ENCODE measurements at places on chromosomes 6 and 20.
A peak's percentile ranks its signal among the peaks of the same experiment; 100 is the strongest.

DNA sequence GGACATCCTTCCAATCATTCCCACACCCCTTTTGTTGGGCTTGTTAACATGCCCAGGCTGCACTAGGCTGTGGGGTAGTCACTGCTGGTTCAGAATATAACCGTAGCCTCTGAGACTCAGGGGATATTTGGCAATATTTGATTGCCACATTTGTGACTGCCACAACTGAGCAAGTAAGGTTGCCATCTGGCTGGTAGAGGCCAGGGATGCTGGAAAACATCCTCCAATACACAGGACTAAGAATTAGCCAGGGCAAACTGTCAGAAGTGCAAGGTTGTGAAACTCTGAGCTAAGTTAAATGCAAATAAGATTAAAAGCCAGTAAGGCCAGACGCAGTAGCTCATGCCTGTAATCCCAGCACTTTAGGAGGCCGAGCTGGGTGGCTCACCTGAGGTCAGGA lies 112.0 kb downstream of the ZMYND8 start:
- no peak for DNase-seq

- DNase-seq: no peak
Observed at GRCh38 chr6:190596-191395, 101.5 kb upstream of the DUSP22 start.

DNA sequence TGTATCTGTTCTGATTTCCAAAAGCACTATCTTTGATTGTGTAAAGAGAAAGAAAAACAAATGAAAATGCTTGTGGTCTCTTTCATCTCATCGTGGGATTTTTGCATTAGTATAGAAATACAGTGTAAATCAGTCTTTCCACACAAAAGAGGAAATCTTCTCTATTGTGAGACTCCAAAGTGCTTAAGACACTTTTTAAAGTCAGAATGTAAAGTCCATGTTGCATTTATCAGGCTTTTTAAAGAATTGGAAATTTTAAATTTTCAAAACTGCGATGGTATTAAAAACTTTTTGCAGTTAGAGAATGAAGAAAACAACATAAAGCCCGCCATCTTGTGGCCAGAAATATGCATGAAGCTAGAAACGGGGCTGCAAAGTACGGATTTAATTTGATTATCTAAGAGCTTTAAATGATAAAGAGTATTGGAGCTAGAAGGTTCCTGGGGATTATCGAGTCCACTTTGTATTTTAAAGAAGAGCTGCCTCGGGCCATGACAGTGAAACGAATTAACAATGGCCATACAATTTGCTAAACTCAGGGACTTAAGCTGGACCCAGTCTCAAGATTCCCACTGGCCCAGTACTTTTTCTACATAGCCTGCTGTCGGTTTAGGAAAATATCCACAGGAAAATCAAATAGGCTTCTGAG lies 339.6 kb downstream of the ARHGAP18 start:
- DNase-seq: peak; percentile 24

- peak; percentile 56 for DNase-seq
Observed at GRCh38 chr6:37017606-37018197, 12.2 kb downstream of the FGD2 start.

DNA sequence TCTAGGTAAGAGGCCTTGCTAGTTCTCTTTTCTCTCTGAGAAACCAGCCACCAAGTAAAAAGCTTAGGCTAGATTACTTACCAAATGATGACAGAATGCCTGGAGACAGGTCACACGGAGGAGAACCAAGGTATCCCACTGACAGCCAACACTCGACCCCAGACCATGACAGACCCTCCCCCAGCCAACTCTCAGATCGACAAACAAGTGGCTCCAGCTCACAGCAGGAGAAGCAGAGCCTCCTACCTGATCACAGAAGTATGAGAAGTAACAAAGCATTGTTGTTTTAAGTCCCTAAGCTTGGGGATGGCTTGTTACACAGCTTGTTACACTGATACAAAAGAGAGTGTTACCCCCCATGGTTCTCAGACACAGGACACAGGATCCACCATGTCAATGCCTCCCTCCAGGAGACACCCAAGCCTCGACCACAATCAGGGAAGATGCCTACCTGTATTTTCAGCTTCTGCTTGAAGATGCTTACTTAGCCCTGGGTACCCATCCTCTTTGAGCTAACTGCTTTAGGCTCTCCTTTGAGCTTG lies 423.8 kb upstream of the JARID2 start:
- DNase-seq: no peak

- no peak for DNase-seq
Observed at GRCh38 chr6:106090001-106090400, 3.9 kb downstream of the PRDM1 start.

GRCh38 chr20:43681468-43681942 lies 14.6 kb downstream of the MYBL2 start:
- DNase-seq: no peak

DNA sequence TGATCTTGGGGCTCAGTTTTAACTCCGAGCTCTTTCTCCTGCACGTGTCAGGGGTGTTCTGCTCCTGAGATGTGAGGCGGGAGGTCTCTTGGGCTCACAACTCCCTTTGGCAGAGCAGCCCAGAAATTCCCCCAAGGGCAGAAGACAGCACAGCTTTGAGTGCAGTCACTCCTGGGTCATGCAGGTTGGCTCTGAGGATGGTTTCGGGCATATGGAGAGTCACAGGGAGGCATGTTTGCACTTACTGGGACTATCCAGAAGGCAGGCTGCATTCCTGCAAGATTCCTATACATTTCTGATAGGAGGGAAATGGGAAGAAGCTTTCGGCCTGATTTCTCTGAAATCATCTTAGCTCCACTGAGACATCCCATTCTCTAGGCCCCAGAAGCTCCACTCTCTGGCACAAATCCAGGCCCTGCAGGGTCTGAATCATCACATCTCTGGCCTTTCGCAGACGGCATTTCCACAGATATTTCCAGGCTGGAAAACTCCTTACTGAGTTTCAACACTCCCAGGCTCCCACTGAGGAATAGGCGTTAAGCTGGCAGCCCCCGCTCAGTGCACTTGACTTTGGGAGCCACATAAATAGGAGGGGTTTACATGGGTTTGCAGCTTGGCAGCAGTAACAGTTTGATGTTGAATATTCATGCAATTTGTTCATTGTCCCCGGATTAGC lies 39.7 kb downstream of the AGPAT4 start:
- peak; percentile 32 for DNase-seq

- no peak for DNase-seq
Observed at GRCh38 chr6:111478749-111479148, 4.3 kb downstream of the REV3L start.

GRCh38 chr20:32429343-32429742 lies 71.2 kb downstream of the ASXL1 start:
- no peak for DNase-seq

Data from SK-N-SH (cell line).